Tibial artery (tissue), 4 donors: ENCODE measurements at places on chromosomes 12 and 14.

DNA sequence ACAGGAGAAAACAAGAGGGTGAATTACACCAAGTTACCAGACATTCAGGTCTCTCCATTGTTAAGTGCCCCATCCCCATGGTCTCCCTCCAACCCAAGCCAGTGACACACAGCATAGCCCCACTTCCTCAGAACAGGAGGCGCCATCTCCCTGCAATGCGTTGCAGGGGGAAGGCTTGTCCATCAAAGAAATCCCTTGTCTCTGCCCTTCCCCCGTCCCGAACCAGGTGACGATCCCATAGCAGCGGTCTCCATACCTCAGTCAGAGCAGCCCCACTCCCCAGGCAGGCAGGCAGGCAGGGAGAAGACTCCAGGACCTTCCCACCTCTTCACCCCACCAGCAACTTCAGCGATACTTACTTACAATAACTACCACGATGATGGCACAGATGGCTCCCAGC is 5.9 kb downstream of the VAMP1 start:
- H3K27ac ChIP-seq: no peak overlapping the region
- no peak for DNase-seq
- H3K4me1 ChIP-seq: peaks cover 21% of the 10 kb centered on the region
- H3K27me3 ChIP-seq: no peaks in the 10 kb centered on the region
- H3K36me3 ChIP-seq: peaks cover 41% of the 10 kb centered on the region

- no peaks in the 10 kb centered on the region for H3K36me3 ChIP-seq
- H3K4me3 ChIP-seq: peak overlapping the region; percentile 48
- H3K27ac ChIP-seq: peak overlapping the region; percentile 18
- no peak for DNase-seq
- peaks cover 9% of the 10 kb centered on the region for H3K4me1 ChIP-seq
- peaks cover 3% of the 10 kb centered on the region for H3K27me3 ChIP-seq
These were observed 498 bp downstream of the PIANP start for GRCh38 chr12:6699989-6700645.

GRCh38 chr12:47752121-47752520 is 6.6 kb downstream of the RAPGEF3 start:
- H3K4me1 ChIP-seq: peaks cover 60% of the 10 kb centered on the region
- H3K27me3 ChIP-seq: no peaks in the 10 kb centered on the region
- no peak for DNase-seq
- H3K4me3 ChIP-seq: no peak overlapping the region

GRCh38 chr14:56102941-56103340 is 15.3 kb upstream of the PELI2 start:
- H3K36me3 ChIP-seq: no peaks in the 10 kb centered on the region
- no peaks in the 10 kb centered on the region for H3K27me3 ChIP-seq
- H3K4me3 ChIP-seq: no peak overlapping the region
- H3K27ac ChIP-seq: peak overlapping the region; percentile 38

DNA sequence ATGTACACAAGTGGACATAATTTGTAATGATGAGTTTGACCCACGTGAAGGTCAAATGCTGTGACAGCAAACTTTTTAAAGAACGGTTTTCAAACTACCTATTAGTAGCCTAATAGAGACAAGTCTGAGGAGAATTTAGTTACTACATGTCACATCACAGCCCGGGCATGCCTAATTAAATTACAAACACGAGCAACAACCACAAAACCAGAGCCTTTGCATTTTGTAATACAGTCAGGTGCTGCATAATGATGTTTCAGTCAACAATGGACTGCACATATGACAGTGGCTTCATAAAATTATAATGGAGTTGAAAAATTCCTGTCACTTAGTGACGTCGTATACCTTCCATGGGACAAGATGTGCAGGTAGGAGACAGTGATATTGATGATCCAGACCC is 274.5 kb downstream of the DACT1 start:
- H3K36me3 ChIP-seq: no peaks in the 10 kb centered on the region
- no peaks in the 10 kb centered on the region for H3K4me1 ChIP-seq
- DNase-seq: no peak
- no peak overlapping the region for H3K27ac ChIP-seq

DNA sequence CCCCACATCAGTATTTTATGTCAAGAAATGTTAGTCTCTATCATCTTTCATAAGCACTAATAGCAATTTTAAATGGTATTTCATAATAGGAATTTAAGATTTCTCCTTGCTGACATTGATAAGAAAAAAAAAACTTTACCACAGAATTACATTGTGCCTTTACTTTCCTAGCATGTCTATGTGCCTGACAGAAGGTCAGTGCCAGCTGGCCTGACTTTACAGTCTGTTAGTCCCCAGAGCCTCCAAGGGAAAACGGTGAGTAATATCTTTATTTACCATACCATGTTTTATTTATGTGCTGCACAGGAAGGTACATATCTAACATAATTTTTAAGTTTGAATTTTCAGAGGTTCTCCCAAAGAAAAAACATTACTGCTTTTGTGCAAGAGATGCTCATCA is 152.0 kb upstream of the AEBP2 start:
- no peak for DNase-seq
- no peak overlapping the region for H3K27ac ChIP-seq
- H3K36me3 ChIP-seq: peaks cover 11% of the 10 kb centered on the region

- no peaks in the 10 kb centered on the region for H3K27me3 ChIP-seq
- no peak overlapping the region for H3K4me3 ChIP-seq
- DNase-seq: peak; percentile 86
- no peaks in the 10 kb centered on the region for H3K36me3 ChIP-seq
- no peaks in the 10 kb centered on the region for H3K4me1 ChIP-seq
These were observed 30.3 kb downstream of the NFKBIA start for GRCh38 chr14:35374263-35374712.

GRCh38 chr14:90842726-90843125 is 26.5 kb upstream of the TTC7B start:
- no peak overlapping the region for H3K27ac ChIP-seq
- DNase-seq: no peak
- peaks cover 7% of the 10 kb centered on the region for H3K36me3 ChIP-seq
- H3K4me1 ChIP-seq: no peaks in the 10 kb centered on the region
- no peaks in the 10 kb centered on the region for H3K27me3 ChIP-seq

GRCh38 chr14:34707722-34708121 is 6.7 kb downstream of the CFL2 start:
- no peaks in the 10 kb centered on the region for H3K36me3 ChIP-seq
- no peak overlapping the region for H3K4me3 ChIP-seq
- H3K27me3 ChIP-seq: no peaks in the 10 kb centered on the region

DNA sequence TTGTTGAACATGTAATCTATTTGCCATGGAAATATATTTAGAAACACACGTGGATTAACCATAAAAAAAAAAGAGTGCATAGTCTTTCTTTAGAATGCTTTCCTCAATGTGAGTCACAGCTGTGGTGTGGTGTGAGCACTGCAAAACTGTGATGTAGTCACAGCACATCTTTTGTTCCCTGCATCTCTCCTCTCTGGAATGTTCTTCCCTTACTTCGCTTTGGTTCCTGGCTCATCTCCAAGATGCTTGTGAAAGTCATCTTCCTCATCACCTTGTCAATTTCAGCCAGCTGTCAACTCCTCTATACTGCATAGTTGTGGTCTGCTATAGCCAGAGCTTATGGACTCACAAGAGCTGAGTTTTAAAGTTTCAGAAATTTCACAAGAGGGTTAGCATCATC is 60.2 kb downstream of the STAB2 start:
- H3K36me3 ChIP-seq: no peaks in the 10 kb centered on the region
- H3K4me1 ChIP-seq: no peaks in the 10 kb centered on the region
- no peak overlapping the region for H3K4me3 ChIP-seq
- H3K27me3 ChIP-seq: no peaks in the 10 kb centered on the region

DNA sequence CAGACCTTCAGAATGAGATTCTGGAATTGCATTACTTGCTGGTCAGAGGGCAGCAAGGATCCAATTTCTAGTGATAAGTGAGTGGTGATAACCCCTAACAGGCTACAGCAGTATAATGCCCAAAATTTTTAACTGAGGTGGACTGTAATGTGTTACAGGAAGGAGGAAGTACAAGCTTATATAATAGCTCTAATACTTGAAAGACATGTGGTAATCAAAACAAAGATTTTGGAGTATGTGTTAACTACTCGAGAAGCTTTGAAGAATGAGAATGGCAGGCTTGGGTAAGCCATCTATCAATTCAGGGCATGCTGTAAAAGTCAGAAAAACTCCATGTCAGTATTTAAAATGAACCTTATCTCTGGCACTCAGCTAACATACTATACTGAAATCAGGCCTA is 70.5 kb downstream of the ANKS1B start:
- H3K27me3 ChIP-seq: no peaks in the 10 kb centered on the region
- H3K27ac ChIP-seq: peak overlapping the region; percentile 31
- H3K4me3 ChIP-seq: no peak overlapping the region
- H3K4me1 ChIP-seq: peaks cover 86% of the 10 kb centered on the region
- no peak for DNase-seq
- no peaks in the 10 kb centered on the region for H3K36me3 ChIP-seq

DNA sequence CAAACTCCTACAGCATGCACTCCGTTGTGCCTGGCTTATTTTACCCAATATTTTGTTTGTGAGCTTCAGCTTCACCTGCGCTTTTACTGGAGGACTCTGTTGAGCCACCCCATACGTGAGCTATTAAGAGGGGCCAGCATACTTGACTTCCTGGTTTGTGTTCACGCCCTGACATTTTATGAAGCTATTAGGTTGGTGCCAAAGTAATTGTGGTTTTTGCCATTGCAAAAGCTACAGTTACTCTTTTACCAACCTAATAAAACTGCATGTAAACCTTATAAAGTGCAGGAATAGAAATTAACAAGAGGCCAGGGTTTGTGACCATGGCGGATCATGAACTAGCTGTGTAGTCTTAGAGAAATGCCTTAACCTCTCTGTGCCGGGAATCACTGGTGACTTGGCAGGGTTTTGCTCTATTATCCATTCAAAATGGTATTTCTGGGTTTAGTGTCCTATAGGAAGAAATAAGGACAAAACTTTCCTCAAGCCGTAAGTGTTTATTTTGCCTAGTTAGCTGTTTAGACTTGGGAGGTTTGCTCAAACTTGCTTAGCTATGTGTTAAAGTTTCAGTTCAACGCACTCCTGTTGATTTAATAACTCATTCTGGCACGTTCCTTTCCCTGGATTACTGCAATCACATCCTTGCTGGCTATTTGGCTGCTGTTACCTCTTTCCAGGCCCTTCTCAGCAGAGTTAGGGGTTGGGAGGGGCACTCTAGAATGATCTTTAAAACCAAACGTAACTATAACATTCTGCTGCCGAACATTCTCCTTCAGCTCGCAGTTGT is 1027.6 kb downstream of the BCL11B start:
- H3K27ac ChIP-seq: no peak overlapping the region
- no peaks in the 10 kb centered on the region for H3K27me3 ChIP-seq
- no peak for DNase-seq
- H3K4me1 ChIP-seq: no peaks in the 10 kb centered on the region
- H3K36me3 ChIP-seq: no peaks in the 10 kb centered on the region

GRCh38 chr14:64501411-64502171 is 2.0 kb downstream of the ZBTB25 start:
- peak; percentile 89 for DNase-seq
- H3K27ac ChIP-seq: peak overlapping the region; percentile 95
- no peaks in the 10 kb centered on the region for H3K4me1 ChIP-seq
- peak overlapping the region; percentile 68 for H3K4me3 ChIP-seq
- H3K27me3 ChIP-seq: no peaks in the 10 kb centered on the region

GRCh38 chr12:68106160-68106559 is 53.4 kb downstream of the IFNG start:
- H3K27me3 ChIP-seq: no peaks in the 10 kb centered on the region
- no peak overlapping the region for H3K27ac ChIP-seq
- H3K36me3 ChIP-seq: no peaks in the 10 kb centered on the region
- H3K4me1 ChIP-seq: no peaks in the 10 kb centered on the region
- no peak overlapping the region for H3K4me3 ChIP-seq

- peak overlapping the region; percentile 80 for H3K27ac ChIP-seq
- H3K27me3 ChIP-seq: no peaks in the 10 kb centered on the region
- H3K4me3 ChIP-seq: no peak overlapping the region
- DNase-seq: peak; percentile 86
- H3K4me1 ChIP-seq: peaks cover 14% of the 10 kb centered on the region
These were observed 193.6 kb upstream of the NUDT4 start for GRCh38 chr12:93183940-93184671.

- H3K27me3 ChIP-seq: no peaks in the 10 kb centered on the region
- H3K36me3 ChIP-seq: peaks cover 58% of the 10 kb centered on the region
- H3K4me3 ChIP-seq: no peak overlapping the region
- no peak overlapping the region for H3K27ac ChIP-seq
These were observed 27.1 kb upstream of the SLC17A8 start for GRCh38 chr12:100329800-100330199.

GRCh38 chr12:48077111-48077510 is 28.8 kb downstream of the SENP1 start:
- no peaks in the 10 kb centered on the region for H3K4me1 ChIP-seq
- peaks cover 40% of the 10 kb centered on the region for H3K36me3 ChIP-seq
- no peaks in the 10 kb centered on the region for H3K27me3 ChIP-seq
- no peak for DNase-seq

DNA sequence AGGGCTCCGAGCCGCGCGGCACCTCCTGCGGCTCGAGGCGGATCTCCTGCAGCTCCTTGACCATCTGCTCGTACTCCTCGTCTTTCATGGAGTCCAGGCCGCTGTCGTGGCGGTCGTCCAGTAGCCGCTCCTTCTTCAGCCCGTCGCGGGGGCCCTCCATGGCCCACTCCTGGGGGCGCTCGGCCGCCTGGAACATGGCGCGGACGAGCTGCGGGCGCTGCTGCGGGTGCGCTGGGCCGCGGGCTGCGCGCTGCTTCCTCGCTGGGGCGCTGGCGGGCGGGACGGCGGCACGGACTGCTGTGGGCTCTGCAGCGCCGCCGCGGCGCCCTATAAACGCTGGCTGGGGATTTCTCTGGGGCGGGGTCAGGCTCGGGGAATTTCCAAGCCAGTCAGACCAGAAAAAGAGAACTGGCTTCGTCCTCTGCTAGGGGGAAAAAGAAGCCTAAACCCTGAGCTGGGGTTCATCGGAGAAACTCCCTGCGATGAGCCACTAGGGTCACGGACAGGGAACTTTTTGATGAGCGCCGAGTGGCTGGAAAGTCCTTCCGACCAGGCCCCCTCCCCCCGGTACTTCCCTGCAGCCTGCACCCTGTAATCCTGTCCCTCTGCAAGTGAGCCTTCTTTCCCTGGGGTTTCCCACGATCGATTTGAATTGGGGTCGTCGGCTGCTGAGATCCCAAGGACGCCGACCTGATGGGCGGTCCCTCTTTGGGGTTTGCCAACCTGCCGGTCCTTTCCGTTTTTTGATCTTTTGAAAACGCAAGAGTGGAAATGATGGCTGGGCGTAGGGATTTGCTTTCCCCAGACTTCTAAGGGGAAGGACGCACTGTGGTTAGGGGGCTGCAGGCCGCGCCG is at the start of gene NFKBIA:
TSS of gene NFKBIA (minus strand) at position 301 of the 855 bp plus-strand sequence. CDS start at position 196, 105 bp downstream.
- peaks cover 42% of the 10 kb centered on the region for H3K36me3 ChIP-seq
- peak; percentile 95 for DNase-seq
- peak within 1 kb of the TSS; percentile 70 for H3K4me3 ChIP-seq
- no peaks in the 10 kb centered on the region for H3K27me3 ChIP-seq
- H3K4me1 ChIP-seq: peaks cover 37% of the 10 kb centered on the region
- peak within 1 kb of the TSS; percentile 98 for H3K27ac ChIP-seq

- peaks cover 59% of the 10 kb centered on the region for H3K36me3 ChIP-seq
- H3K27ac ChIP-seq: no peak overlapping the region
- no peaks in the 10 kb centered on the region for H3K27me3 ChIP-seq
- no peak overlapping the region for H3K4me3 ChIP-seq
- DNase-seq: no peak
- H3K4me1 ChIP-seq: no peaks in the 10 kb centered on the region
These were observed 14.4 kb downstream of the CLSTN3 start for GRCh38 chr12:7144414-7145120.
